ENCODE measurements at places on chromosomes 6 and 20. TPM values are rescaled to one million over a fixed set of nuclear protein-coding genes. Genes with fewer than 3 reads are reported as not detected.

Gene OTOR
- polyA plus RNA-seq = not detected

Gene NCOA7
- polyA plus RNA-seq = 27.2 TPM

Gene TTK
- 5.1 TPM for polyA plus RNA-seq

DNA sequence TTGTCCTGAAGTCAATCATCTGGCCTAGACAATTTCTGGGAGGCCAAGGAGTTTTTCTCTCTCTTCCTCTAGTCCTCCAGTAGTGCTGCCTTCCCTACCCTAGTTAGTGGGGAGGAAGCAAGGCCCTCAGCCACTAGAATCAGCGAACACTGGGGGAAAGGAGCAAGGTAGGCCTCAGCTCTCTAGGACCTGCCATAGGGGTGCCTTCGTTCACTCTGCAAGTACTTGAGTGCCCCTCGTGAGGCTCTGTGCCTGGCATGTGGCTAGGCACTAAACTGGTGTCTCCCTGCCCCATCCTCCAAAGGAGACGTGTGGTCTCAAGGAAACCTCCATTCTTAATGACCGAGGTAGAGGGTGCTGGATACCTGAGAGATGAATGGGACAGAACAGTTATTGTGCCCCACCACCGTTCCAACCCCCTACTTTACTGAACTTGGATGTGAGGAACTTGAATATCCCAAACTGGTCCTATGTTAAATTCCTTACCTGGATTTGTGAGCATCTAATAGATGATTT, 1.1 kb downstream of the DEF6 start:
- DNase-seq = no peak

Gene CD109
- 14.7 TPM for polyA plus RNA-seq

Gene RIPPLY2
- not detected for polyA plus RNA-seq

Gene KCNS1
- 0.64 TPM for polyA plus RNA-seq
